ENCODE measurements at places on chromosomes 4 and X.

GRCh38 chr4:152531479-152531878, 4.4 kb downstream of the FBXW7 start:
- DNase-seq: no peak

GRCh38 chrX:69255441-69256290, 90.4 kb upstream of the PJA1 start:
- DNase-seq: no peak

DNA sequence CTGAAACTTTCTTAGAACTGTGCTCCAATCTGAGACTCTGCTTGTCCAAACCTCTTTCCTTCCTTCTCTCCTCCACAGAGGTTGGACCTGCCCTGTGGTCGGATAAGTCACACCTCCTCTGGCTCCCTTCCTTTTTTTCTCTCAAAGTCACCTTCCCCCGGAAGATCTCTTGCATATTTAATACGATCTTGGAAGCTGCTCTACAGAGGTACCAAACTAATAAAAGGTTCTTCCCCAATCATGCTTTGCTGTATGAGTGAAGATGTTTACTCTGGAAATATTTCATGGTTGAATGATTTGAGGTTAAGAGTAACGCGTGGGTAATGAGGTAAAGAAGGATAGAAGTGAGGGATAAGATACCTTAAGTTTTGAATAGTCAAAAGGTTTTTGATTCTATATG, 166.0 kb downstream of the ATG4A start:
- no peak for DNase-seq

- DNase-seq: no peak
Measured at GRCh38 chr4:177271915-177272766, 37.5 kb upstream of the NEIL3 start.

- DNase-seq: no peak
Measured at GRCh38 chr4:173161311-173161710, 7.3 kb upstream of the GALNT7 start.

GRCh38 chr4:90190525-90190924, 63.3 kb downstream of the CCSER1 start:
- no peak for DNase-seq

GRCh38 chr4:139902321-139903320, 237.0 kb downstream of the MGST2 start:
- no peak for DNase-seq

DNA sequence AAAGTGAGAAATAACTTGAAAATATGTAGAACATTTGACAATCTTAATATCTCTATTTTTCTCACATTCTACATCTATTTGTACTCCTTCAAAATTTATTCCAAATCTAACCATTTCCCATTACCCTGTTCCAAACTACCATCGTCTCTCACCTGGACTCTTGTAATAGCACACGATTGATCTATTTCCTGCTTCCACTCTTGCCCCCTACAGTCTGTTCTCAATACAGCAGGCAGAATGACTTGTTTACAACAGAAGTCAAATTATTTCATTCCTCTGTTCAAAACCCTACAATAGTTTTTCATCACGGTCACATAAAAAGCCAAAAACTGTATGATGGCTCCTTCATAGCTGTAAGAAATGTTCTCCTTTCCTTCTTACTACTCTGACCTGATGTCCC, 21.1 kb upstream of the LUZP4 start:
- no peak for DNase-seq

GRCh38 chr4:119690871-119691270, 62.3 kb upstream of the PDE5A start:
- DNase-seq: no peak

- no peak for DNase-seq
Measured at GRCh38 chr4:24704149-24704548, 91.2 kb upstream of the SOD3 start.

DNA sequence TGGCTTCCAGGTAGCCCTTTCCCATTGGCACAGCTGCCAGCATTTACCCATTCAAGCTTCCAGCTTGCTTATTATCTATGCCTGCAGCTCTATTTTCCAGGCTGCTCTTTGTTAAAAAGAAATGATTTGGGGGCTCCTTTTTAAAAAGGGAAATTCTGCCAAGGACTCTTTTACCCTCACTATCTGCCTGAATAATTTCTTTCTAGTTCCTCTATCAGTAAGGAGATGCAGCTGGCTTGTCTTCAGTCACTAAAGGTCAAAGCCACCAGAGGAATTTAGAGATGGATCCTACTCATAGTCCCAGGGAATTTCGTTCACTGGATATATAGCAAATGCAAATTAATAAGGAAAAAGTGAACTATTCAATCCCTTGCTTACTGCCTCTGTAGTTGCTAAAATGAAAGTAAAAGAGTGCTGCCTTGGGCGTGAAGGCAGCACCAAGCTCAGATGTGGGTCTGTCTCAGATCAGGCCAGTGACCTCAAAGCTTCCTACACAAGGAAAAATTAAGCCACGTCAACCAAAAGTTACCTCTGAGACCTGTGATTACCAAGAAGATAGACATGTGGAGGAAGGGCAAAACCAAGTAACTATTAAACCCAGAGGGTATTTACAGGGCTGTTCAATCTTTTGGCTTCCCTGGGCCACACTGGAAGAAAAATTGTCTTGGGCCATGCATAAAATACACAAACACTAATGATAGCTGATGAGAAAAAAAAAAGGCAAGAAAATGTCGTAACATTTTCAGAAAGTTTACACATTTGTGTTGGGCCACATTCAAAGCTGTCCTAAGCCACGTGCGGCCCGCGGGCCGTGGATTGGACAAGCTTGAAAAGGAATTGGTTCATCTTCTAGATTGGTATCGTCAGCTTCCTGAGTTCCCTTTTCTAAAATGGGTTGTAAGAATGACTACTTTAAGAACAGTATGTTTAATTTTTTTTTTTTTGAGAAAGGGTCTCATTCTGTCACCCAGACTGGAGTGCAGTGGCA, 5.3 kb downstream of the ARSF start:
- no peak for DNase-seq

- DNase-seq: no peak
Measured at GRCh38 chr4:73414936-73415271, 10.8 kb downstream of the ALB start.

- DNase-seq: no peak
Measured at GRCh38 chr4:101973361-101973760, 182.8 kb downstream of the BANK1 start.

DNA sequence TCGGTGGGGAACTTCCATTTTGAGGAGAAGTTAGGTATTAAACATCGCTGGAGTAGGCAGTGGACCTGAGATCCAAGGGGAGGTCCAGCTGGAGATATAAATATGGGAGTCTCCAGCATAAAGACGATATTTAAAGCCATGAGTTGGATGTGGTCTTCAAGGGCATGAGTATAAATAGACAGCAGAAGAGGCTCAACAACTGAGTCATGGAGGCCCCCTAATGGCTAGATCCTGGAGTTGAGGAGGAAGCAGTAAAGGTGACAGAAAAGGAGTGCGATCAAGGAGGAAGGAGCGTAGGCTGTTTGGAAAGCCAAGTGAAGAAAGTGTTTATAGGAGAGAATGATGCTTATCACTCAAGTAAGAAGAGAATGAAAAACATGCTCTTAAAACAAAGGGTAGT, 18.1 kb upstream of the APBB2 start:
- no peak for DNase-seq
